ENCODE measurements at places on chromosomes 3 and 15.

DNA sequence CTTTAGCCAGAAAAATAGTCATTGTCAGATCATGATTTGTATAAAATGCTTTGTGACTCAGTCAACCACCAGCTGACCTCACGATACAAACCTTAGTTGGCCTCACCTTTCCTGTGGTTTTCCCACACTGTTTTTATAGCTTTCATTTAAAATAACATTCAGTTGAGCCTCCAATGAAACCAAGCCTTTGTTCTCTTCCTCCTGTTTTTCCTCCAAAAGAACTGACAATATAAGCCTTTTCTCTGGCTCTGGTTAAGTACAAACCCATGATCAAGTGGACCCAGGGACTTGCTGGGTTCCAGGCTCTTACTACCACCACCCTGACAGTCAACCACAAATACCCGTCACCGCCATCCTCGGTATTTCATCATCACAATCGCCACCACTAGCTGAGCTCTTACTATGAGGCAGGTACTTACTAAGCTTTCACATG, 81.7 kb downstream of the TAMM41 start:
- peak; percentile 21 for DNase-seq

GRCh38 chr3:109982201-109982600, 644.9 kb upstream of the DPPA4 start:
- DNase-seq, result no peak

DNA sequence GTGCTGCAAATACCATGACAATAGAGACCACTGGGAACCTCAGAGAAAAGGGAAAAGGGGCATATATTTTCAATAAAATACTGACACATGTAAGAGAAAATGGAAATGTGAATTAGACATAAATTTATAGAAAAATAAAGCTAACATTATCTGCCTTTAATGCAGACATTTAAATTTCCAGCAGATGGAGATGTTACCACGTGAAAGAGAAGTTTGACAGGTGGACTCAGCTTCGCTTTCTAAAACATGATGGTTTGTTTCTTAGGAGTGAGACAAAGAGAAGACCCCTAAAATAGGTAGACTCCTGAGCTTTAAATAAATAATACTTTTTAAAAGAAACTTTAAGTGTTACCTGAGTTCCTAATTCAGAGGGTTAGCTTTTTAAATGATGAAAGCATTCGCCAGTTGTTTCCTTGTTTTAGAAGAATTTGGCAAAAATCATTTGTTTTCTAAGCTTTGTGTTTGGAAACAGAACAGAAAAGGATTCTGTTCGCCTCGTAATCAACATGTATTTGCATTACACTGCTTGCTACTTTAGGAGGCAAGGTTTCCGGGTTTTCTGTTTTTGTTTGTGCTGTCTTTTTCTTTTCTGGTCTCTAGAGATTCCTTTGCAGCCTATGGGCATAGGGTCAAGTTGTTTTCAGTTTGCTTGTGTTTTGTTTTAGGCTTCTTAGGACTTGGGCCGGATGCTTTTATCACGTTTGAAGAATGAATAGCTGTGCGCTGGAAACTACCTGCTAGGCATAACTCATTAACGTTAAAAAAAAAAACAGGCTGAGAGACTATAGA, 271.4 kb downstream of the THSD4 start:
- no peak for DNase-seq

DNA sequence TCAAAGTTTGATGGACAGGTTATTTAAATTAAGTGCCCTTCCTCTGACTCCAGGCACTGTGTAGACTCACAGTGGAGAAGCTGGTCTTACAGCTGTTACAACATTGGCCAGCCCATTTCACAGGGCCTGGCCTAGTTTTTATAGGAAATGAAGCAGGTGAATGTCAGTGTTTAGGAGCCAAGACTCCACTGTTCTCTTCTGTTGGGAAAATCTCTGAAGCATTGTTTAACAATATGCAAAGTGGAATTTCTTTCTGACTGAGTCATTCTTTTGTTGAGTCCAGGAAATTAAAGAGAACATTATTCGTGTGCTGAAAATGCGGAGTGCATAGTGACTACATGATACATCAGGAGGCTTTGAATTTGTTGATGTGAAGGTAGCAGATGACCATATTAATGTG, 64.7 kb downstream of the ARRDC4 start:
- no peak for DNase-seq

DNA sequence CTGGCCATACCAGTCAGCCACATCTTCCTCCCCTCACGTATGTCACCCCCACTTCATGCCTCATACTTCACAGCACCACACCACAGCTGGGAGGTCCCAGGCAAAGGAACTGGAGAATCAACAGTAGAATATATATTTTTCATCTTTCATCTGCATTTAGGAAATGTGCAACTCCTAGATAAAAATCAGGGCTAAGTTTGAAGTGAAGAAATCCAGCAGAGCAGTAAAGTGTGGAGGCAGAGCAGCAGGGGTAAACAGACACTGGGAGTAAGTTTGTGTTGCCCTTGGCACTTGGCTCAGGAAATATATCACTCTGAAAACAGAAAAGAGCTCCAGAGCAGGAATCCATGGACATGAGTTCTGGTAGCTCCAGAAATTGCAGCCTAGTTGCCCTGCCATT, 2.8 kb upstream of the HERC1 start:
- no peak for DNase-seq

DNA sequence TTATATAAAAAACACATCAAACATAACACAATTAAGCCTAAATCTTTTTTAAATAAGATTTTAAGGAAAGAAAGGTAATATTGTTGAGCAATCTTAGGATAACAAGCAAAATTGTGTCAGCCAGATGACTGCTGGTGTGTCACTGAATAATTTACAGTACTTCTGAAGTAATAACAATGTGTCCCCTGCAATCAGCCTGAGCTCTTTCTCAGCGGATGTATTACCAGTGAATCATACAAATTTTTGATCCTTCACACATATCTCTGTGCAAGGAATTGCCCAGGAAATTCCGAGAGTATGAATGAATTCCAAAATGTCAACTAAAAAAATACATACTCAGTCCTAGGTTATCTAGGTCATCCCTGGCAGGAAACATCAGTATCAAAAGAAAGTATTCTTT, 76.6 kb upstream of the PTX3 start:
- no peak for DNase-seq

GRCh38 chr3:195888981-195889869, 19.1 kb downstream of the TNK2 start:
- DNase-seq, result no peak

DNA sequence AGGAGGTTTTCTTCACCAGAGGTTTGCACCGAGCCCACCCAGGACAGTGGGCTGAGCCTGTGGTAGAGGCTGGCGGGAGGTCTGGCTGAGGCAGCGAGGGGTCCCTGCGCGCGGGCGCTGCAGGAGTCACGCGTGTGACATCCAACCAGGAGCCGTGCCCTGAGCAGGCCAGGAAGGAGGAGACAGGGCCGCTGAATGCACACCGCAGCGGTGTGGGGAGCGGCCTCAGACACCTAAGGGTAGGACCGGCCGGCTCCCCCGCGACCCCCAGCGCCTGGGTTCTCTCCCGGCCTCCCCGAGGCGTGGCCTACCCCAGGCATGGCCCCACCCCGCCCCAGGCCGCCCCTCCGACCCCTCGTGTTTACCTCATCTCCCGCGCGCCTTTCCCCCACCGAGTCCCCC, 412 bp downstream of the SLC41A3 start:
- no peak for DNase-seq

GRCh38 chr3:57577801-57578200, 19.3 kb downstream of the ARF4 start:
- no peak for DNase-seq

- DNase-seq, result no peak
These were observed 119.1 kb upstream of the UBE3A start for GRCh38 chr15:25557926-25558325.

- DNase-seq, result no peak
These were observed 714.9 kb downstream of the OTOL1 start for GRCh38 chr3:162211470-162211869.

GRCh38 chr15:72532991-72533601, 59.0 kb downstream of the ARIH1 start:
- no peak for DNase-seq

GRCh38 chr15:36075333-36075732, 504.1 kb upstream of the CDIN1 start:
- no peak for DNase-seq

DNA sequence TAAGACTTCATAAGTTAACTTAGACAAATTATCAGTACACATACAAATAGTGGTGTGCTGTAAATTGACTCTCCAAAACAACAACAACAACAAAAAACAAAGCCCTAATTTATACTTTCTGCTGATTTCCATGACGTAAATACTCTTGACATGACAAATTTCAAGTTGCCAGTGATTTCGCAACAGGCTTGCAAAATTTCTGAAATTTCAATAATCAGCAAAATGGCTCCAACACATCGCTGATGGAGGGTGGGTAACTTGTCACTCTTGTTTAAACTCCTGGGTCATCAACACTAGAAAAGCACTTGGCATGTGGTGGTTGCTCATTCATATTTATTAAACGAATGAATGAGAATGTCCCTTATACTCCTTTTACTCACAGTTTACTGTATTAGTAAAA, 205.2 kb upstream of the SATB1 start:
- no peak for DNase-seq

GRCh38 chr3:64104691-64105111, 81.4 kb upstream of the PSMD6 start:
- no peak for DNase-seq

DNA sequence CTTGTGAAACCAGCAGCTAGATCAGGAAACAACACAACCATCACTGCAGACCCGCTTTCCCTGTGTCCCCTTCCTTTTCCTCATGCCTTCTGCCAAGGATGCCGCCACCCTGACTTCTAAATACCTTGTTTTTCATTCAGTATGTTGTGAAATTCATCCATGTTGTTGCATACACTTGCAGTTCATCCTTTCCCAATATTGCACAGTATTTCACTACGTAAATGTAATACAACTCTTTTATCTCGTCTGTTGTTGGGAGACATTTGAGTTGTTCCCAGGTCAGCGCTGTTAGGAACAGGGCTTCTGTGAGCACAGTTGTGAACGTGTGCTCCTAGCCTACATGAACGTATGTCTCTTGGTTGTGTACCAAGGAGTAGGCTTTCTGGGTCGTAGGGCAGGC, 24.2 kb downstream of the TLNRD1 start:
- no peak for DNase-seq

DNA sequence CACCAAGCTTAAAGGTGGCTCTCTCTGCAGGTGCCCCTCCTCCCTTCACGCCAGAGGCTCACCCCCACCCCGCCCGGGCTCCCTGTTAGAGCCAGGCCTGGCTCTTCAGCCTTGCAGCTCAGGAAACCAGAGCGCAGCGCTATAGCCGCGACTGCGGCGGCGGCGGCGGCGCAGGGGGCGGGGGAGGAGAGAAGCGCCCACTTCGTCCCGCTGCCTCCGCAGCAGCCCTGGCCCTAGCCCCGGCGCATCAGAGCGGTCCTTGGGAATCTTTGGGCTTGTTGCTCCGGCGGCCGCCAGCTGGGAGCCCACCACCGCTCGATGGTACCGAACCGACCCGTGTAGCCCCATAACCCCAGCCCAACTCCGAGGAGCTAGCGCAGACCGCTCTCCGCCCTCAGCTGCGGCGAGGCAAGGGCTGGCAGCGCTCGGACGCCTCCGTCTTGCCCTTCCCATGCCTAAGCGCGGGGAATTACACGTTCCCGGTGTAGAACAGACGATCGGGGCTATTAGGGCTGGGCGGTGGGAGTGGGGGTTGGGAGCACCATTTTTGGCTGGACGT, 1.2 kb downstream of the RASGRF1 start:
- no peak for DNase-seq

- DNase-seq, result no peak
These were observed 161.5 kb upstream of the MB21D2 start for GRCh38 chr3:193078996-193079753.

DNA sequence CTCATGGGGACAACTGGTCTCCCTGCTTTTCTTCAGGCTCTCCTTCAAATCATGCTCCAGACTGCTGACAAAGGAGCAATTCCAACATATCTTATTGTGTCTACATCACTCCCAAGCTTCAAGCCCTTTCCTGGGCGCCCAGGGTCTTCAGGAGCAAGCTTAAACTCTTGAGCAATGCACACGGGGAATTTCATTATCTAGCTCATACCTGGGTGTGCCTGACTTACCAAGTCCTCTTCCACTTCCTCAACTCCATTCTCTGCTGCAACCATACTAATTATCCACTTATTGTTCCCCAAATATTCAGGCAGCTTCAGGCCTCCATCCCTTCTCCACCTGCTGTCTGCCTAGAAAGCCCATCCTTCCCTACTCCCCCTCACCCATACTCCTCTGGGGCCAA, 50.6 kb downstream of the B3GNT5 start:
- no peak for DNase-seq

DNA sequence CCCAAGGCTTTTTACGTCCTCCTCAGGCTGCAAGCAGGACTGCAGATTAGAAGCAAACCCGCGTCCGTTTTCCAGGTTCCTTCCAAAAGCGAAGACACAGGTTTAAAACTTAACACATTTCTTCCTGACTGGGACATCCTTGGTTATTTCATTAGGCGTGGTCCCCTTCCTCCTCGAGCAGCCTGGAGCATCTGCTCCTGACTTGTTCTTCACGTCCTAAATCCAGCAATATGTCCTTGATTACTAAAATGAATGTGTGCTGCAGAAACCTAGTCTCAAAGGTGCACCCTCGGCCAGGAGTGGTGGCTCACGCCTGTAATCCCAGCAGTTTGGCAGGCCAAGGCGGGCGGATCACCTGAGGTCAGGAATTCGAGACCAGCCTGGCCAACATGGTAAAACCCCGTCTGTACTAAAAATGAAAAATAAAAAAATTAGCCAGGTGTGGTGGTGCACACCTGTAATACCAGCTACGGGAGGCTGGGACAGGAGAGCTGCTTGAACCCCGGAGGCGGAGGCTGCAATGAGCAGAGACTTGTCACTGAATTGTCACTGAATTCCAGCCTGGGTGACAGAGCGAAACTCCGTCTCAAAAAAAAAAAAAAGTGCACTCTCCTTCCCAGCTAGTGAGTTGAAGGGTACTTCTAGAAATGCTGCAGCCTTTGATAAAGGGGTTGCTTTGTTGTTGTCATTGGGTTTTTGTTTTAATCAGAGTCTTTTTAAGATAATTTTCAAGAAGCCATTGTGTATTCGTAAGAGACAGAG, 842 bp upstream of the LRIG1 start:
- no peak for DNase-seq

DNA sequence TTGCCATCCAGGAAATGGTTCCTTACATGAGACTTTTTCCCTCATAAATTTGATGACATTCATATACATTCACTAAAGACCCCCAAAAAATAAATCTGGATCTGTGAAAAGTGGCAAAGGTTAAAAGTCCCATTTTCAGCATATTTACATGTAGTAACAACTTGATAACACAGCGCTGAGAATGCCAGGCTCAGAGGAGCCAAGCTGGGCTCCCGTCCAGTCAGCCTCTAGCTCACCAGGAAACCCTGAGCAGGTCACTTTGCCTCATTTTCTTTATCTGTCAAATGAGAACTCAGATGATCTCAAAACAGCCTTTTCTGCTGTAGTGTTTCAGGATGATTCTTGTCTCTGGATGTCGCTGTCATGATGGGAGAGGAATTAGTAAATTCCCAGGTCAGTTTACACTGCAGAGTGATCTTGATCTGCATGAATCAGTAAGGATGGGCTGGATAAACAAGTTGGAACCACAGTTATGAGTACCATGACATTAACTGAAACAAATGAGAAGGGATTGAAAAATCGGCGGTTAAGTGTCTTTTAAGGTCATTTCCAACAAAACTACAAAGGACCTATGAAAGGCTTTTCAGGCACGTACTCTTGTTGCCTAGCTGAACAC, 82.8 kb downstream of the PPARG start:
- no peak for DNase-seq

- DNase-seq, result no peak
These were observed 13.1 kb upstream of the RNF7 start for GRCh38 chr3:141725036-141725435.

GRCh38 chr3:106428565-106428994, 559.8 kb upstream of the CBLB start:
- peak; percentile 37 for DNase-seq

All from stimulated activated CD4-positive, alpha-beta T cell treated with anti-CD3 and anti-CD28 coated beads, Interleukin-4, amount 100 ng/mL, for 48 hours (primary cell).